ENCODE measurements at places on chromosomes 7 and 10. TPM values are rescaled to one million over a fixed set of nuclear protein-coding genes. Genes with fewer than 3 reads are reported as not detected.

DNA sequence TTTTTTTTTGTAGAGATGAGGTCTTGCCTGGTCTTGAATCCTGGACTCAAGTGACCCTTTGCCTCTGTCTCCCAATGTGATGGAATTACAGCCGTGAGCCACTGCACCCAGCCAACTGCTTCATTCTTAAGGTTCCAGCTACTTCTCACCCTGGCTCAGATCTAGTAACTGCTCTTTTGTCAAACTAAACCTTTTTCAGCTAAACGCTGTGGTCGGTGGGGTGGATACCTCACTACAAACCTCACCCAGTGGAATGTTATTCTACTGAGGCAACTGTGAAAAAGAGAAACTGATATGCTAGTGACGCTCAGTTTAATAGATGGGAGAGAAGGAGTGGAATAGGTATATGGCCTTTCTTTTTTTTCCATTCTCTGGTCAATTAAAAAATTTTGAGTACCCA is 1.7 kb upstream of the MRLN start:
- no peak for DNase-seq
- H3K27me3 ChIP-seq: peaks cover 11% of the 10 kb centered on the region
- H3K4me3 ChIP-seq: no peak overlapping the region
- H3K4me1 ChIP-seq: no peaks in the 10 kb centered on the region
- H3K36me3 ChIP-seq: no peaks in the 10 kb centered on the region

GRCh38 chr10:30052062-30052461 is 7.3 kb downstream of the JCAD start:
- peaks cover 63% of the 10 kb centered on the region for H3K27me3 ChIP-seq
- no peak overlapping the region for H3K4me3 ChIP-seq
- no peak overlapping the region for H3K27ac ChIP-seq
- H3K4me1 ChIP-seq: peaks cover 23% of the 10 kb centered on the region

DNA sequence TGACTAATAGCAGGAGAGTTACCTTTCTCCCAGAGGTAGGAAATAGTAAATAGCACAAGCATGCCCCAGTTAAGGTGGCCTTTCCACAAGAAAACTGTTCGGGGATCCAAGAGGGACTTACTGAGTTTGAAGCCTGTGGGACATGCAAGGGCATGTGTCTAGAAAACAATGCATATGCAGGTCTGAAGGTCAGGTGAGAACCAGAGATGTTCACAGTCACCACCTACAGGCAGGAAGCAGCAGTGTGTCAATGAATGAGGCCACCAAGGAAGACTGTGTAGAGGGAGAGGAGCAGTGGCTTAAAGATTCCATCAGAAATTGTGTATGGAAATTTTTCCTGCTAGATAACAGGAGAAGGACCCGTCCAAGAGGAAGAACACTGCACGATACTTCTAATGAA is 66.0 kb downstream of the CALD1 start:
- H3K4me3 ChIP-seq: no peak overlapping the region
- no peak for DNase-seq
- H3K27me3 ChIP-seq: no peaks in the 10 kb centered on the region
- no peaks in the 10 kb centered on the region for H3K36me3 ChIP-seq
- peaks cover 18% of the 10 kb centered on the region for H3K4me1 ChIP-seq

DNA sequence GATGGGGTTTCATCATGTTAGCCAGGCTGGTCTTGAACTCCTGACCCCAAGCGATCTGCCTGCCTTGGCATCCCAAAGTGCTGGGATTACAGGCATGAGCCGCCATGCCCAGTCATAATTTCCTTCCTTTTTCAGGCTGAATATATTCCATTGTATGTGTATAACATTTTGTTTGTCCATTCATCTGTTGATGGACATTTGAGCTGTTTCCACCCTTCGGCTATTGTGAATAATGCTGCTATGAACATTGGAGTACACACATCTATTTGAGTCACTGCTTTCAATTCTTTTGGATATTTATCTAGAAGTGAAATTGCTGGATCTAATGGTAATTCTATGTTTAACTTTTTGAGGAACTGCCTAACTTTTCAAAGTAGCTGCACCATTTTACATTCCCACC is 34.6 kb downstream of the TLX1 start:
- no peak for DNase-seq
- H3K27me3 ChIP-seq: peaks cover 61% of the 10 kb centered on the region
- H3K4me1 ChIP-seq: peaks cover 11% of the 10 kb centered on the region
- no peaks in the 10 kb centered on the region for H3K36me3 ChIP-seq
- H3K27ac ChIP-seq: no peak overlapping the region

DNA sequence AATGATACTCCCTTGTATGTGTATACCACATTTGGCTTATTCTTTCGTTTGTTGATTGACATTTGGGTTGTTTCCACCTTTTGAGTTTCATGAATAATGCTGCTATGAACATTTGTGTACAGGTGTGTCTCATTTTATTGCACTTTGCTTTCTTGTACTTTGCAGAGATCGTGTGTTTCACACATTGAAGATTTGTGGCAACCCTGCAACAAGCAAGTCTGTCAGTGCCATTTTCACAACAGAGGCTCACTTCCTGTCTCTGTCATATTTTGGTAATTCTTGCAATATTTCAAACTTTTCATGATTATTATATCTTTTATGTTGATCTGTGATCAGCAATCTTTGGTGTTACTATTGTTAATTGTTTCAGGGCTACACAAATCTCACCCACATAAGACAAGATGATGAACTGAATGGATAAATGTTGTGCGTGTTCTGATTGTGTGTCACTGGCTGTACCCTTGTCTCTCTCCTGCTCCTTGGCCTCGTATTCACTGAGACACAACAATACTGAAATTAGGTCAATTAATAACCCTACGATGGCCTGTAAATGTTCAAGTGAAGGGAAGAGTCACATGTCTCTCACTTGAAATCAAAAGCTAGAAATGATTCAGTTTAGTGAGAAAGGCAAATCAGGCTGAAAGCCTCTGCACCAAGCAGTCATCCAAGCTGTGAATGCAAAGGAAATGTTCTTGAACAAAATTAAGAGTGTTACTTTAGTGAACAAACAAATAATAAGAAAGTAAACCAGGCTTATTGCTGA is 133.6 kb upstream of the JCAD start:
- H3K4me1 ChIP-seq: no peaks in the 10 kb centered on the region
- H3K27ac ChIP-seq: no peak overlapping the region
- no peaks in the 10 kb centered on the region for H3K36me3 ChIP-seq
- DNase-seq: no peak
- no peak overlapping the region for H3K4me3 ChIP-seq

C10orf67 gene
- total RNA-seq: 0.84 TPM

DNA sequence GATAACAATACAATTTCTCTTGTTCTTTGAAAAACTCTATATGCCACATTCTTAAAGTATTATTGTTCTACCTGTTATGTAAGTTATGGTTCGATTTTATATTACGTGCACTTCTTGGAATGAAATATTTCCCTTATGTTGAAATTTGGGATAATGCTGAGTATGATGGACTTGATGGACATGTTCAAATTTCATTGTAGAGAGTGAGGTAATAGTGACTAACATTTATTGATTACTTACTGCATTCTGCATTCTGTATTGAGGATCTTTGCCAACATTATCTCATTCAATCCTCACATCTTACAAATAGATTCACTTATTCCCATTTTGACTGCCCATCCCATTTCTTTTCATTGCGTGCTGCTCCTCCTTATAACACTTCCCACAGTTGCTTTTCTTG is 119.7 kb upstream of the GLCCI1 start:
- H3K4me1 ChIP-seq: peaks cover 21% of the 10 kb centered on the region
- H3K36me3 ChIP-seq: peaks cover 8% of the 10 kb centered on the region
- H3K27ac ChIP-seq: no peak overlapping the region
- H3K27me3 ChIP-seq: no peaks in the 10 kb centered on the region

- H3K36me3 ChIP-seq: no peaks in the 10 kb centered on the region
- H3K4me1 ChIP-seq: peaks cover 19% of the 10 kb centered on the region
- no peak overlapping the region for H3K4me3 ChIP-seq
- DNase-seq: no peak
These were observed 4.1 kb upstream of the SGCE start for GRCh38 chr7:94660006-94660405.

GRCh38 chr10:44391981-44392380 is 7.1 kb upstream of the CXCL12 start:
- H3K27me3 ChIP-seq: peaks cover 26% of the 10 kb centered on the region
- no peaks in the 10 kb centered on the region for H3K36me3 ChIP-seq
- H3K4me1 ChIP-seq: no peaks in the 10 kb centered on the region
- no peak for DNase-seq
- no peak overlapping the region for H3K27ac ChIP-seq

DNA sequence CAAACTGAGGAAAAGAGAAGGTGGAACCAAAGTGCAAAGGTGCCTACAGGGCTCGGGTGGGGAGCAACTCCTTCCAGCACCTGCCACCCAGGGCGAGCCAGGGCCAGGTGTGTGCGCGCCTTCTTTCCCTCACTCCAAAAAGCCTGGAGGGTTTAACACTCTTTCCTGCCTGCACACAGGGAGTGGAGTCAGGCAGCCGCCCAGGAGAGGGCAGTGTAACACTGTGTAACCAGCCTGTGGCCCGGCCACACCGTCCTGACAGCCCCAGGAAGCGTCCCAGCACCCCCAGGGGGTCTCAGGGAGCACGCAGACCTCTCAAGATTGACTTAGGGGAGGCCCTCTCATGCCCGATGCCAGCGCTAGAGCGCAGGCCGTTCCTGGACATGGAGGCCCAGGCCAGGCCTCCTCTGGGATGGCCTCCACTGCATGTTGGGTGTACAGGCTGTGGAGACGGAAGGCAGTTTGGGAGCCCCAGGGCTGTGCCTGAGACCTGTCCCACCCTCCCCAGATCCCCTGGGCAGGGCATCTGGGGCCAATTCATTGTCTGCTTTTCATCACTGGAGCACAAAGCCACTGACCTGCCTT is 13.4 kb downstream of the BRI3 start:
- no peaks in the 10 kb centered on the region for H3K4me1 ChIP-seq
- DNase-seq: peak; percentile 49
- H3K27ac ChIP-seq: no peak overlapping the region
- H3K4me3 ChIP-seq: no peak overlapping the region
- H3K36me3 ChIP-seq: no peaks in the 10 kb centered on the region
